Body of pancreas (tissue), 4 donors: ENCODE measurements at places on chromosomes 4 and X. TPM values are rescaled to one million over a fixed set of nuclear protein-coding genes. Genes with fewer than 3 reads are reported as not detected.
A peak's percentile ranks its signal among the peaks of the same experiment; 100 is the strongest.

GRCh38 chr4:167380964-167381363 is 146.7 kb upstream of the SPOCK3 start:
- no peak overlapping the region for H3K27ac ChIP-seq
- no peaks in the 10 kb centered on the region for H3K27me3 ChIP-seq
- no peak for DNase-seq
- no peaks in the 10 kb centered on the region for H3K36me3 ChIP-seq
- H3K4me1 ChIP-seq, result no peaks in the 10 kb centered on the region

The DRP2 gene
- not detected for total RNA-seq

The RAB41 gene
- total RNA-seq, result not detected

GRCh38 chr4:23602720-23603119 is 287.1 kb downstream of the PPARGC1A start:
- no peak overlapping the region for H3K27ac ChIP-seq
- no peaks in the 10 kb centered on the region for H3K36me3 ChIP-seq
- no peak for DNase-seq
- H3K4me3 ChIP-seq, result no peak overlapping the region

- H3K36me3 ChIP-seq, result no peaks in the 10 kb centered on the region
- no peaks in the 10 kb centered on the region for H3K4me1 ChIP-seq
- no peaks in the 10 kb centered on the region for H3K27me3 ChIP-seq
- no peak overlapping the region for H3K4me3 ChIP-seq
- H3K27ac ChIP-seq, result no peak overlapping the region
- DNase-seq, result no peak
Observed at GRCh38 chrX:135295944-135296305, 13.4 kb upstream of the ETDC start.

The TMEM150C gene
- 5.2 TPM for total RNA-seq

The RGN gene
- total RNA-seq, result 20.8 TPM

- no peaks in the 10 kb centered on the region for H3K27me3 ChIP-seq
- no peak overlapping the region for H3K4me3 ChIP-seq
- H3K27ac ChIP-seq, result no peak overlapping the region
- H3K4me1 ChIP-seq, result no peaks in the 10 kb centered on the region
- no peak for DNase-seq
Observed at GRCh38 chr4:24089851-24090534, 200.1 kb upstream of the PPARGC1A start.

DNA sequence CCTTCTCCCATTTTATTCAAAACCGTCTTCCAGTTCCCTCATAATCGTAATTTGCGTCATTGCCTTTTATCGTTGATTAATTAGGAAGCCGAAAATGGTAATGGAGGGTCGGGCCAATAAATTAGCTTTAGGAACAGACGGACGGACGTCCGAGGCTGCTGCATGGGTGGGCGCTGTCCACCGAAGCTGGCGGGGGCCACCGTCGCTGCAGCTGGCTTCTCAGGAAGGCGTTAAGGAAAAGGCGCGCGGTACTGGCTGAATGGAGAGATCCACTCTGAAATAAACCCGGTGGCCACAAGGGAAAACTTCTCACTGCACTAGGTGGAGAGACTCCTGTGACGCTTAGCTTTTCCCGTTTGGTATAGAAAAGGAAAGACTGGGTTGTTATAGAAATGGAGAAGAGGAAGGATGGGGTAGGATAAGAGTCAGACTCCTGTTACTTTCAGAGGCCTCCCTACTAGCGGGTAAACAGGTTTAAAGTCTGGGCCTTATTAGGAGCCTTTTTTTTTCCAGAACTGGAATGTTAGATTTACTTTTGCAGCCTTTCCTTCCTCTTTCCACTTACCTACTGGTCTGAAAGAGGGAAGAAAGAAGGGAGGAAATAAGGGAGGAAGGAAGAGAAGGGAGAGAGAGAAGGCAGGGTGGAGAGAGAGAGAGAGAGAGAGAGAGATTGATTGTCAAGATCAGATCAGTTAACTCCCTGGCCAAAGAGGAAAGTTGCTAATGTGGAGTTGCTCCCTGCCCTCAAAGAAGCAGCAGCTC is 11.3 kb upstream of the PRDM8 start:
- no peak overlapping the region for H3K4me3 ChIP-seq
- no peak overlapping the region for H3K27ac ChIP-seq
- no peaks in the 10 kb centered on the region for H3K36me3 ChIP-seq
- H3K27me3 ChIP-seq, result no peaks in the 10 kb centered on the region
- peaks cover 35% of the 10 kb centered on the region for H3K4me1 ChIP-seq

The RBMXL3 gene
- not detected for total RNA-seq

DNA sequence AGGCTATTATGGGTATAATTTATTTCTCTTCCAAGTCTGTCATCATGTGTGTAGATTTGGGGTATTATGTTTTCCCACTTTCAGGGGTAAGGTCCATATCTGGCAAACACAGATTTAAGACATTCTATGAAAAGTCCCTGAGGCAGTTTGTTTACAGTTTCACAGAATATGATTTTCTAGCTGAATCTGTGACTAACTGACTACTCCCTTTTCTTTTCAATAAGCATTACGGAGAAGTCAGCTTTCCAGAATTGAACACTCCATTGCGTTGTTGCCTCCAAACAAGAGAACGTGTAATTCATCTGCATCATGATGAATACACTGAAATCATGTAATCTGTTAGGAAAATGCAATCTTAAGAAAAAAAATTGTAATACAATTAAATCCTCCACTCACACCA is 226.7 kb upstream of the SFRP2 start:
- H3K4me1 ChIP-seq, result no peaks in the 10 kb centered on the region
- H3K27me3 ChIP-seq, result no peaks in the 10 kb centered on the region
- no peak overlapping the region for H3K4me3 ChIP-seq
- DNase-seq, result no peak

DNA sequence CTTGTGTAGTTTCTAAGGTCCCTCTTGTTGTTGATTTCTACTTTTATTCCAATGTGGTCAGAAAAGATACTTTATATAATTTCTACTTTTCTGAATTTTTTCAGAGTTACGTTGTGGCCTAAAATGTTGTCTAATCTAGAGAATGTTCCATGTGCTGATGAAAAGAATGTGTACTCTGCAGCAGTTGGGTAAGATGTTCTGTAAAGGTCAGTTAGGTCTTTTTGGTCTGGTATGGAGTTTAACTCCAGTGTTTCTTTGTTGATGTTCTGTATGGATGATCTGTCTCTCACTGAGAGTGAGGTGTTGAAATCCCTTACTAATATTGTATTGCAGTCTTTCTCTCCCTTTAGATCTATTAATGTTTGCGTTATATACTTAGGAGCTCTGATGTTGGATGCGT is 37.0 kb upstream of the GPRIN3 start:
- H3K27me3 ChIP-seq, result no peaks in the 10 kb centered on the region
- H3K27ac ChIP-seq, result no peak overlapping the region
- DNase-seq, result no peak

GRCh38 chr4:120056246-120056645 is 10.4 kb downstream of the MAD2L1 start:
- no peak overlapping the region for H3K4me3 ChIP-seq
- no peaks in the 10 kb centered on the region for H3K27me3 ChIP-seq
- no peaks in the 10 kb centered on the region for H3K4me1 ChIP-seq
- no peaks in the 10 kb centered on the region for H3K36me3 ChIP-seq
- no peak overlapping the region for H3K27ac ChIP-seq

The SH3D19 gene
- 38.1 TPM for total RNA-seq

GRCh38 chr4:94995684-94996394 is 238.1 kb downstream of the BMPR1B start:
- H3K27ac ChIP-seq, result peak overlapping the region; percentile 56
- DNase-seq, result peak; percentile 32
- H3K36me3 ChIP-seq, result no peaks in the 10 kb centered on the region

GRCh38 chrX:68045008-68045577 is 388.2 kb downstream of the OPHN1 start:
- H3K27ac ChIP-seq, result no peak overlapping the region
- no peak overlapping the region for H3K4me3 ChIP-seq
- no peaks in the 10 kb centered on the region for H3K36me3 ChIP-seq
- DNase-seq, result no peak
- H3K4me1 ChIP-seq, result no peaks in the 10 kb centered on the region

GRCh38 chrX:109914114-109914849 is 88.6 kb upstream of the TMEM164 start:
- no peak for DNase-seq
- no peaks in the 10 kb centered on the region for H3K27me3 ChIP-seq
- H3K4me1 ChIP-seq, result no peaks in the 10 kb centered on the region
- H3K4me3 ChIP-seq, result no peak overlapping the region
- peak overlapping the region; percentile 30 for H3K27ac ChIP-seq

- no peak for DNase-seq
- peaks cover 4% of the 10 kb centered on the region for H3K4me1 ChIP-seq
- no peak overlapping the region for H3K4me3 ChIP-seq
- no peak overlapping the region for H3K27ac ChIP-seq
- no peaks in the 10 kb centered on the region for H3K36me3 ChIP-seq
Observed at GRCh38 chrX:152902502-152902820, 4.6 kb downstream of the ZNF185 start.

- no peak overlapping the region for H3K4me3 ChIP-seq
- H3K27ac ChIP-seq, result no peak overlapping the region
- no peaks in the 10 kb centered on the region for H3K27me3 ChIP-seq
- no peak for DNase-seq
Observed at GRCh38 chrX:53412446-53412845, 10.0 kb downstream of the SMC1A start.

- H3K27ac ChIP-seq, result no peak within 1 kb of the TSS
- H3K4me1 ChIP-seq, result no peaks in the 10 kb centered on the region
- DNase-seq, result no peak
- H3K27me3 ChIP-seq, result no peaks in the 10 kb centered on the region
- no peak within 1 kb of the TSS for H3K4me3 ChIP-seq
- H3K36me3 ChIP-seq, result no peaks in the 10 kb centered on the region
Observed at GRCh38 chrX:134658002-134658759, at the start of gene PLAC1. Gene PLAC1 (minus strand): TSS chrX:134658471. CDS start chrX:134566682, 91,789 bp downstream.

GRCh38 chrX:43065978-43066377 is 288.0 kb upstream of the PPP1R2C start:
- no peak overlapping the region for H3K4me3 ChIP-seq
- H3K27ac ChIP-seq, result no peak overlapping the region
- H3K4me1 ChIP-seq, result no peaks in the 10 kb centered on the region
- H3K27me3 ChIP-seq, result no peaks in the 10 kb centered on the region

DNA sequence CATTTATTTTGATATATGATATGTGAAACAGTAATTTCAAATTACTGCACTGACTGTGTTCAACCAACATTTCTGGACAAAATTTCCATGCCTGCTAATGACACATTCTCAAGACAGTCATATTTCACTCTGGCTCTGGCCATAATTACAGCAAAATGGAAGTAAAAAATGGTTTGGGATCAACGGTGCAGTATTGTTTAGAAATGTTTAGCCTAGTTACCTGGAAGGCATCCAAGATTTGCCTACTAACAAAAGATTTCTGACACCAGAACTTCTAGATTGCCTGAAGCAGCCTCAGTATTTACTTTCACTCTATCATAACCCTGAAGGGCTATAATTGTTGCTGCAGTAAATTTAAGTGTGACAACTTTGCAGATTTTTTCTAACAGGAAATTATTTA is 416.3 kb downstream of the PCDH10 start:
- no peak for DNase-seq
- no peak overlapping the region for H3K4me3 ChIP-seq
- H3K4me1 ChIP-seq, result no peaks in the 10 kb centered on the region
- H3K36me3 ChIP-seq, result no peaks in the 10 kb centered on the region

DNA sequence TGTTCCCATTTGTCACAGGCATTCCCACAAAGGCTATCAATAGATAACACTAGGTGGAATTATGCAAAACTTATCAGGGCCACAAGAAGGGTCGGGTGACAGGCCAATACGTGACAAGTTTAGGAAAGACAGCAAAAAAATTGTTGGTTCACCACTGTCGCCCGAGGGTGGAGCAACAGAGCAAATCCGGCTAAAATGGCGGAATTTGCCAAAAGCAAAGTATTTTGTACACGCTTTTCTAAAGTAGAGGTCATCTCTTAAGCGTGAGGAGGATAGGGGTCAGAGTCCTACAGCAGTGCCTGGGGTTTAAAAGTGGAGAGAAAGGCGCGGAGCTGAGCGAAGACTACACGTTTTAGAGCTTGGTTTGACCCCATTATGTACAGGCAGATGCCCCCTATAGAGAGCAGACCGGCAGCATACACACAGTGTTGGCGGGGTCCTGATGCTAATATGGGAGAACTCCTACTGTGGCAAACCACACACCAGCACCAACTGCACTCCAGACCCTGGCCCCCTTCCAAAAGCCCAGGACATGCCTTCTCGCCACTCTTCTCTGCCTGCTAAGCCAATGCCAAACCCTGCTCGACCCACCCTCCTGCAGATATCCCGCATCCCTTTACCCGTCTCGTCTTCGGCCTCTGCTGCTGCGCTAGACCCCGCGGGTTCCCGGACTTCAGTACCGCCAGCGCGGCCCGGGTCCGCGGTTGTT is 733 bp downstream of the CCNA2 start:
- no peak overlapping the region for H3K27ac ChIP-seq
- peaks cover 8% of the 10 kb centered on the region for H3K4me1 ChIP-seq
- peak overlapping the region; percentile 81 for H3K4me3 ChIP-seq
- no peaks in the 10 kb centered on the region for H3K27me3 ChIP-seq

DNA sequence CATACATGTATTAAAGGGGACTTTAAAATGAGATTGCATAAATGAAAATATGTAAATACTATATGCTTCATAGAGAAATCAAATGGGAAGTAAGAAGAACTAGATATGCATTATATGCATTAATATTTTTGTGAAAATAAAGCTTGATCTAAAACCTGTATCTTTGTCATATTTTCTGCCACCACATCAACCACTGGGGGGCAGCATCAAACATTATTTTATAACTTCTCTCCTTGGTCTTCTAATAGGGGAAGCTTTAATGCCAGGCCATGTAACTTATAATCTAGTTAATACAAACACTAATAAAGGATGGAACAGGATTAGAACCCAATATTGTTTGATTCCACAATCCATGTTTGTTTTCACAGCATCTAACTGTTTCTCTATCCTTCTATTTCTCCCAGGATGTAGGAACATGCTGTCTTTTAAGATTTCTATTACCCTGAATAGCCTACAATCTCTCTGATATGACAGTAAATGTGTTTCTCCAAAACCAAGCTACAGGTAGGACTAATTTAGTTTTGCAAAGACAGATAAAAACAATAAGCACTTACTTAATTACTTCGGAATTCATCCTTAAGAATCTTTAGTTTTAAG is 10.0 kb downstream of the QRFPR start:
- H3K36me3 ChIP-seq, result no peaks in the 10 kb centered on the region
- H3K4me1 ChIP-seq, result no peaks in the 10 kb centered on the region
- H3K4me3 ChIP-seq, result no peak overlapping the region
- peak; percentile 66 for DNase-seq

The IQCM gene
- total RNA-seq, result not detected

DNA sequence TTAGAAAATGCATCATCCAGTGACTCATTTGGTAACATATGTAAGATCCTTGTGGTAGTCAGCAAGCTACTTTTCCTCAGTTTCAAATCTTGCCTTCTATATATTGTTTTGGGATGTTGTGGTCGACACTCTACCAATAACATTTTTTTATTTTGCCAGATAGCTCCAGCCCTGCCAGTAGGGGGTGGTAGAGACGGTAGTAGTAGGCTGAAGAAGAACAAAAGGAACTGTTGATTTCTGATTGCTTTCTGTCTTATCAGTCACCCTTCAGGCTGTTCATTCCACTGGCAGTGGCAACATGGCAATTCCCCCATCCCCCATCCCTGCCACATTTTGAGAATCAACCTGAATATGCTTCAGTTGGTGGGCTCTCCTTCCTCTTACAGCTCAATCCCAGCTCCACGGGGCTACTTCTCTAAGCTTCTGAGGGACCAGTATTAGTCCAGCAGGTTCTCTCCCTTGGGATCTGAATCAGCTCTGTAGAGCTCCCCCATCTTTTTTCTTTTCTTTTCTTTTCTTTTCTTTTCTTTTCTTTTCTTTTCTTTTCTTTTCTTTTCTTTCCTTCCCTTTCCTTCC is 171.5 kb upstream of the VEGFC start:
- no peaks in the 10 kb centered on the region for H3K4me1 ChIP-seq
- no peaks in the 10 kb centered on the region for H3K36me3 ChIP-seq
- DNase-seq, result no peak
- no peak overlapping the region for H3K4me3 ChIP-seq
- no peak overlapping the region for H3K27ac ChIP-seq
- no peaks in the 10 kb centered on the region for H3K27me3 ChIP-seq

The FATE1 gene
- not detected for total RNA-seq

The UGT2B15 gene
- total RNA-seq, result 15.5 TPM
